NCI-H1930 (cell line): ENCODE measurements at places on chromosomes 3 and 15.

DNA sequence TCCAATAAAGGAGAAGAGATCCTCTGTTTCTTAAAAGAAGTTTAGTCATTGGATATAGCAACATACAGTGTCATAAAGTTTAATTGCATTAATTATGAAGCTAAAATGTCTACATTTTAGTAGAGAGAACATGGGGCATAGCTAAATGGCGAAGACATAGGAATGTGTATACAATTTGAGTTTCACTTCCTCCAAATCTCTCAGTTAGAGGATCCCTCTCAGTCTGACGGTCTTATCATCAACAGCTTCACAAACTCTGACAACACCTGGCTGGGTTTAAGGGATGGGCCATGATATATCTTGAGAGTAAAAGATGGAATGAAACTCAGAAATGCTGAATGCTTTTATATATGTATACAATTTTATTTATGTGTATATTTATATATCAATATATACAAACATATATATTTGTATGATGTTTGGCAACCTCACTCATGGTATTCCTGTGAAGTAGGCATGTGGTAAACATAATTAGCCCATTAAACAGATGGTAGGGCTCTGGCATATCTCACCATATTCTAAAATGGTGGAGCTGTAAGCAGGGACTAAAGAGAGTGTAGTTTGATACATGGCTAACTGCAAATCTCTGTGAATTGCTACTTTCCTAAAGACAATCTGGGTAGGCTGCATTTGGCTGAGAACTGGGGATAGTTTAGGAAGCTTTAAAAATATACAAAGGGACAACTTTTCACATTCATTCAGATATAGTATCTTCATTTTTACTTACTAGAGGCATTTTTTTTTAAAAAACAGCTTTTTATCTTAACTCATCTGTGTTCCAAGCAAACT, 111.6 kb downstream of the TIGIT start:
- DNase-seq: no peak

DNA sequence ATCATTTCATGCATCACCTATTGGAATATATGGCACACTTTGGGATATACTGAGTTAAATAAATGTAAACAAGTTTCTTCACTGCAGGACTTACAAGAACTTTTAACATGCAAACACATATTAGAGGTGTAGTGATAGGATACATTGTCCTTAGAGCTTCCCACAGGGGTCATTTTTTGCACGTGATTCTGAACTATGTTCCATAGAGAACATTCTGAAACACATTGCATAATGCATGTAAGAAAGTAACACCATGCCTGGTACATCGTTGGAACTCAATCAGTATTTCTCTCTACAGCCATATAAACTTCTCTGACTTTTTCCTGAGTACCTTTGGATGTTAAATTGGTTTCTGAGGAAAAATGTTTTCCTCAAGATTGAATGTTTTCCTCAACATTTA, 28.3 kb downstream of the MRAS start:
- DNase-seq: no peak

GRCh38 chr3:127196466-127197299, 3.8 kb downstream of the PRR23E start:
- DNase-seq: no peak

DNA sequence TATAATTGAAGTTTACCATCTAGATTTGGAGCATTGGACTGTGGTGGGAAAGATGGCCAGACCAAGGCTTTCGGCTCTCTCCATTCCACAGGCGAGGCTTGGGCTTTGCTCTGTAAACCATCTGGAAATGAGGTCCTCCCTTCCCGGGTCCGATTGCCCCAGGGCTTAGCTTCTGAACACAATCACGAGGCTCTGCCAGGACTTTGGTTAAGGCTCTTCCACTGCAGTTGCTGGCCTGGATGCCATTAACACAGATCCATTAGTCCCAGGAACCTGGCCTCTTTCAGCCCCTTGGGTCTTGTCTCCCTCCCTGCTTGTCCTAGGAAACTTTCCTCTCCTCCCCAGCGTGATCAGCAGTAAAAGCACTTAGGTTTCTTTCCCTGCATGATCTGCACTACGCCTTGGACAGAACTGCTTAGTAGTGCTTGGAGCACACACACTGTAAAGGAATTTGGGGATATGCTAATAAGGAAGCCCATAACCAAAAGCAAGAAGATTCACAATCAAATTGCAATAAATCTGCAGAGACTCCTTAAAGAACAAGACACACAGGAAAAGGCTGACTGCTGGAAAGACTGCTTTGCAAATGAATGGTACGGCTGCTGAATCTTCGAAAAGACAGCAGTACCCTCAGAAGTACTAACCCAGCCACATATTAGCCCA, 154.3 kb downstream of the ECT2 start:
- DNase-seq: no peak

DNA sequence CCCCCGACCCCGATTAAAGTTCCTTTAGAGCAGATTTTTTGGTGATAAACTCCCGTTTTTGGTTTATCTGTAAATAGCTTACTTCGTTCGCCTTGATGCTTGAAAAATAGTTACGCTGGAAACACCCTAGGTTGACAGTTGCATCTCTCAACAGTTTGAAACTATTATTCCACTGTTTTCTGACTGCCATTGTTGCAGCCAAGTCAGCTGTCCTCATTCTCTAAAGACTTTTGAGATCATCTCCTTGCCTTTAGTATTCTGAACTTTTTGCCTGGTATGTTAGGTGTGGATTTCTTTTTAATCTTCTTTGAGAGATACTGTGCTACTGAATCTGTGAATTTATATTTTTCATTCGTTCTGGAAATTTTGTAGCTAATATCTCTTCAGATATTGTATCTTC, 122.7 kb upstream of the NSMCE3 start:
- no peak for DNase-seq

GRCh38 chr15:33729653-33730052, 238.6 kb upstream of the CHRM5 start:
- DNase-seq: no peak

- no peak for DNase-seq
These were observed 49.6 kb downstream of the PCSK6 start for GRCh38 chr15:101439920-101440319.

GRCh38 chr3:122008166-122008565, 13.9 kb downstream of the ILDR1 start:
- DNase-seq: no peak

- no peak for DNase-seq
These were observed 32.5 kb downstream of the TPRG1 start for GRCh38 chr3:189204167-189204866.

GRCh38 chr15:22902578-22902977, 64.1 kb downstream of the NIPA2 start:
- DNase-seq: no peak

GRCh38 chr3:12394569-12395271, 89.6 kb upstream of the TSEN2 start:
- no peak for DNase-seq

DNA sequence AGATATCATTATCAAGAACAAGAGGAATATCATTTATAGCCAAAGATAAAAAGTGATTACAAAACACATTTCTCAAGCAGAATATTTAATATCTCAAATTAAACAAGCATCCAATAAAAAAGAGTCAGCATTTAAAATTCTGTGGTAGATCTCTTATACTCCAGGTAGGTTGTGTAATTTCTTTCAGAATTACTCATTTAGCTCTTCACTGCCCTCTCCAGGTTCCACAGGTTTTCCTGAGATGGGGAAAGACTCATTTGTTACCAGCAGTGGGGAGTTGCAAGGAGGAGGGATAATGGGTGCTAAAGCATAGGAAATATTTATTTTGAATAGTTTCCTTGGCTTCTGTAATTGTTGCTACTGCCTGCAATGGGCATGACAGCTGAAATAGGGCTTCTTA, 83.1 kb upstream of the RASGRP1 start:
- no peak for DNase-seq

DNA sequence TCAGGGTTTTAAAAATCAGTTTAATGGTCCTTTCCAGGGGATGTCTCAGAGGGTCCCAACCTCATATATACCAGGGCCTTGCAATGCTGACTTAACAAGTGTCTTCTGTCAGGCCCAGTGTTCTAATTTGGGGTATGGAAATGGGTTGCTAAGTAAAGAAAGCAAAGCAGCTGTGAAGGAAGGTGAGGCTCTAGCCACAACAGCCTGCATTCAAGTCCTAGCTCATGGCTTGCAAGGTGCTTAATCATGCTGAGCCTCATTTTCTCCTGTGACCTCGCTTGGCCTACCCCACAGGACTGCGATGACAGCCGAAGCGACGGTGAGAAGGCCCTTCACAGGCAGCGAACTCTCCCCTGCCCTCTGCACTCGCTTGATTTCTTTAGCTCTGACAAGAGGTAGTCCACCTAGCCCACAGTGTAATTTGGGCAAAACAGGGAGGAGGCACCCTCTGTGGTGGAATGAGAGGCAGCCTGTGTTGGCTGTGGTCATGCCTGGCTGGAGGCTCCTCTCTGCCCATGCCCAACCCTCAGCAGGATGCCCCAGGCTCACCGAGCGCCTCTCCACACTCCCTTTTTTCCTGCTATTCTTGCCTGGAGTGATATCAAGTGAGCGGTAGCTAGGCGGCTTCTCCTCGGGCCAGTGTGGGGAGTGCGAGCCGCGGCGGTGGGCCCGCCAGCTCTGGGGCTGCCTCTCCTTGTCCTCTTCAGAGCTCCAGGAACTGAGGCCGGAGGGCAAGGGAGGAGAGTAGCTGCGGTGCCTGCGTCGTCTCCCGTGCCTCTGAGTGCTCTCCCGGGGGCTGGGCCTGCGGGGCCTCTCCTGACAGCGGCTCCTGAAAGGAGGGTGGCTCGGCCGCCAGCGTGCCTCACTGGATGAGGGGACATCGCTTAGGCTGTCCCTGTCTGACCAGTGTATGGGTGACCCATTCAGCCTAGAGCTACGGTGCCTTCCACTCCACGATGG, 29.2 kb downstream of the ILDR1 start:
- DNase-seq: no peak

DNA sequence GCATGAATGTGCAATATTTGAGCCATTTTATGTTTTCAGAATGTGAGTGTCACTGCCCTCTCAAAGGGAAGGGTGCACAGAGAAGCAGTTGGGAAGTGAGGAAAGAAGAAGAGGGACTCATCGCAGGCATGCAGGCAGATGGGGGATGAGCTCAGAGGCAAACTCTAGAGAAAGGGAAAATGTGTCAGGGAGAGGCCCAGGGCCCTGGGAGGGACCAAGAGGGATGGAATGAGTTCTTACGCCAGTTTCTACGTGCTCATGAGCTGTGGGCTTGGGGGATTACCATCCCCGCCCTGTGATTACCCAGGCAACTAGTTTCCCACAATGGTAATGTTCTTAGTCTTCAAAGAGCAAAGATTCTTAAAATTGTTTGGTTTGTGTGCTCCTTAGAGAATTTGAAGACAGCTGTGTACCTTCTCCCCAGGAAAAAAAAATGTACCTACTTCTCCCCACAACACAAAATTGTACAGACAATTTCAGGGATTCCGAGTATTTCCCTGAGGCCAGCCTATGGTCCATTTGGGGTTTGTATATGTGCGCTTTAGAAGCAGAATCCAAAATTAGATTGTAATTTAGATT, 17.8 kb downstream of the GCSAM start:
- DNase-seq: no peak

- no peak for DNase-seq
These were observed 325.5 kb downstream of the CHST2 start for GRCh38 chr3:143445118-143445517.

- DNase-seq: no peak
These were observed 230.4 kb downstream of the ADAMTS17 start for GRCh38 chr15:100111125-100112060.

DNA sequence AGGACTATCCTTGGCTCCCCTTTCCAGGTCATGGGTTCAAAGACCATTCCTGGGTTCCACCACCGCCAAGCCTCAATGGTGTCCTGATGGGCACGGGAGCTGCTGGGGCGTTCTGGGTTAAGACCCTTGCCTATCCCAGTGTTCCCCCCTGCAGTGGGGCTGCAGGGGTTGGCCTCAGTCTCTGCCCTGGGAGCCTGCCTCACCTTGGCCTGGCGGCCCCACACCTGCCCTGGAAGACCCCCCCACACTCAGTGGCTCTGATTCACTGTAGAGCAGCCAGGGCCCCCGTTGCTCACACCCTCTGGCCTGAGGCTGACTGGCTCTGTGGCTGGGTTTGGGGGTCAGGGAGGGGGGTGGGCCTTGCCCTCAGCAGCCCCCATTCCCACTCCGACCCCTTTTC, 22.0 kb downstream of the C15orf39 start:
- DNase-seq: no peak

GRCh38 chr3:42216931-42217333, 49.1 kb downstream of the CCK start:
- DNase-seq: no peak

DNA sequence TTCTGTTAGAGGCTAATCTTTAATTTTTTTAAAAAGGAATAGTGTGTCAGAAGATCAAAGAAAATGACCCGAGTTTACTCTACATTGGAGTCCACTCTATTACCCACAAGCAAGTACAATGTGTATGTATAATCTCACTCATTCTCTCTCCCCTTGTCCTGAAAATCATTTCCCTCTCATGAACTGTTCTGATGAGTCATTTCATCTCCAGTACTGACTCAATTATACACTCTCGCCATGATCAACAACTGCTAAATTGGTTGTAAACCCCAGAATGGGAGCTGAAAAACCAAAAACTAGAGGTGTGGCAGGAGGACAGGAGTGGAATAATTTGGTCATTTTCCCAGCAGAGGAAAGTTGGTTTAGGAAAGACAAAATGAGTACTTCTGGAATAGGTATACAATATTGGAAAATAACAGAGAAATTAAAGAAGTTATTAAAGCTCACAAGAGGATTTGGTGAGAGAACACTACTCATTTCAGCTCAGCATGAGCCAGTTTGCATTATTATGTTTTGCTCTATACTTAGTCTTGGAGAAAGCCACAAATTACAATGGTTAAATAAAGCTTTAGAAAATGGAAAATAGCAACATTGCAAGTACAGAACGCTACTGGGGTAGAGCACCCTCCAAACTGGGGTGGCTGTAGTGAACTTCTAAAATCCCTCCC, 144.3 kb upstream of the PFN2 start:
- no peak for DNase-seq

GRCh38 chr3:122893754-122894668, 99.1 kb downstream of the SLC49A4 start:
- DNase-seq: no peak

DNA sequence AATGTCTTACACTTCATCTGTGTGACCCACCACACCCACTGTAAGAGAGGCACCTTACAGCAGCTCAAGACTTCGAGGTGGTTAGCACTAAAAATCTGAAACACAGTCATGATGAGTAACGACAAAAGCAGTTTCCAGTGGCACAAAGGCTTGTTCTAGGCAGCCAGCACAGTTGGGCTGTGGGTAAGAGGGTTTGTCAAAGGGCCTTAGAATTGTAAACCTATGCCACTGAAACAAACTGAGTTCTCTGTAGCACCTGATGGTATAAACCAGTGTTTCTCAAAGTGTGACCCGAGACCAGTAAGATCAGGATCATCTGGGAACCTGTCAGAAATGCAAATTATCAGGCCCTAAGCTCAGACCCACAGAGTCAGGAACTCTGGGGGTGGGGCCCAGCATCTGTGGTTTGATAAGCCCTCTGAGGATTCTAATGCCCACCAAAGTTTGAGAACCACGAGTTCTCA, 36.5 kb downstream of the DAPK2 start:
- DNase-seq: no peak

DNA sequence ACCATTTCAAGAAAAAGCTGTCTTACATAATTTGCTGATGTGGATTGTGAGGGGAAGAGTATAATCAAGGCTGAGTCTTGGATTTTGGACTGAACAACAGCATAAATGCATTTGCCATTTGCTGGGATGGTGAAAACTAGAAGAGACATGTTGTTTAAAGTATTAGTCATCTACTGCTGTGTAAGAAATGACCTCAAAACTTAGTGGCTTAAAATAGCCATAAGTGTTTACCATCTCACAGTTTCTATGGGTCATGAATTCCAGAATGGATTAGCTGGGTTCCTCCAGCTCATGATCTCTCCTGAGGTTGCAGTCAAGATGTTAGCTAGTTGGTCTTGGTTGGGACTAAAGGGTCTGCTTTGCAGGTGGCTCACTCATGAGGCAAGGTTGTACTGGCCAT, 66.2 kb downstream of the SCN11A start:
- no peak for DNase-seq
